Colonic mucosa (tissue), 4 donors: ENCODE measurements at places on chromosomes 7 and 10. TPM values are rescaled to one million over a fixed set of nuclear protein-coding genes. Genes with fewer than 3 reads are reported as not detected.

CPA2 gene
- 0.48 TPM for total RNA-seq

FOXP2 gene
- 20.0 TPM for total RNA-seq

FAM25G gene
- total RNA-seq = not detected

MINPP1 gene
- total RNA-seq = 24.0 TPM

NUP205 gene
- 38.0 TPM for total RNA-seq

PRF1 gene
- total RNA-seq = 0.96 TPM

GRCh38 chr10:14409247-14409646 is 78.5 kb upstream of the FRMD4A start:
- H3K27ac ChIP-seq = no peak overlapping the region
- H3K27me3 ChIP-seq = no peaks in the 10 kb centered on the region
- H3K4me3 ChIP-seq = no peak overlapping the region
- no peaks in the 10 kb centered on the region for H3K4me1 ChIP-seq

- H3K4me1 ChIP-seq = no peaks in the 10 kb centered on the region
- H3K36me3 ChIP-seq = no peaks in the 10 kb centered on the region
- H3K27me3 ChIP-seq = no peaks in the 10 kb centered on the region
- no peak overlapping the region for H3K27ac ChIP-seq
Observed at GRCh38 chr7:139557857-139558581, 34.5 kb downstream of the CLEC2L start.

- H3K36me3 ChIP-seq = no peaks in the 10 kb centered on the region
- peak overlapping the region; percentile 97 for H3K27ac ChIP-seq
- peaks cover 29% of the 10 kb centered on the region for H3K27me3 ChIP-seq
- peaks cover 24% of the 10 kb centered on the region for H3K4me1 ChIP-seq
- H3K4me3 ChIP-seq = peak overlapping the region; percentile 78
Observed at GRCh38 chr7:518630-519483, 789 bp downstream of the PDGFA start.

DNA sequence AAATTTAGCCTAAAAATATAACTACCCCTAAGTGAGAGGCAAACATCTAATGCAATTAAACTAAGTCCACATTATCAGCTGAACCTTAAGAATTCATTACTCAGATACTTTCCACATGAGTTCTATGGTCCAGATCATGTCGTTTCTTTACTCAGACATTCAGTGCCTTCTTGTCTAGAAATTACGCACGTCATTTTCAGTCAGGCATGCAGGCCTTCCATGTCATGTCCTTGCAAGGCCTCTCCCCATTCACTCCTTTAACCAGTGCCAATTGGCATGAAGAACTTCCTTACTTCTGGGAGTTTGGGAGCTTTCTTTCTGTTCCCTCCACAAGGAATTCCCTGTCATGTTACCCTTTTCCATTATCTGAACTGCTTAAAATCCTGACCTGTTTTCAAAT is 118.8 kb downstream of the NRP1 start:
- no peak overlapping the region for H3K27ac ChIP-seq
- no peak for DNase-seq
- H3K36me3 ChIP-seq = no peaks in the 10 kb centered on the region
- H3K27me3 ChIP-seq = no peaks in the 10 kb centered on the region
- peaks cover 5% of the 10 kb centered on the region for H3K4me1 ChIP-seq

DNA sequence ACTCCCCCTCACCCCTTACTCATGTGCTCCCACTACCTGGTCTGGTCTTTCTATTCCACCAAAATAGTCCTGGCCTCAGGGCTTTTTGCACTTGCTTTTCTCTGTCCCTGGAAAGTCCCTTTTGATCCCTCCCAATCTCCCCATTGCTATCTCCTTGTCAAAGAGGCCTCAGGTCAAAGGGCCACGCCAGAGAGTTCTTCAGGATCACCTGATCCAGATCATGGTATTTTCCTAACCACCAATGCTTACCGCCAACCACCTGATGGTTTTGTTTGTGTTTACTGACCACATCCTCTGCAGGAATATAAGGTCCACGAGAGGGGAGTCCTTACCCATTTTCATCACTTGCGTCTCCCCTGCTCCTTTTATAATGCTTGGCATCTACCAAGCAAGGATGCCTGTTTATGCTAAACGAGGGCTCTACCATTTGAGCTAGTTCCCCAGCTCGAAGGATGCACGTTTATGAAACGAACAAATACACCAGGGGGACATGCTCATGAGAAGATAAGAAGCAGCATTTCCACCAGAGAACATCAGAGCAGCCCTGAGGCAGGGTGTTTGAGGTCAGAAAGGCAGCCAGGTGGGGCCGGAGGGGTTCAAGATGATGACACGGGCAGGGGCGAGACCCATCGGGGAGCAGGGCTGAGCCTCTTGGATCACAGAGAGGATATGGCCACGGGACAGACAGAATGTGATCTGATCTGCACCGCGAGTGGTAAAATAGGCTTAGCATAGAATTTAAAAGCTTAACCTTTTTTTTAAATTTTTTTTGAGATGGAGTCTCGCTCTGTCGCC is 43.1 kb upstream of the FOXK1 start:
- no peaks in the 10 kb centered on the region for H3K4me1 ChIP-seq
- no peaks in the 10 kb centered on the region for H3K36me3 ChIP-seq
- H3K4me3 ChIP-seq = no peak overlapping the region
- H3K27me3 ChIP-seq = no peaks in the 10 kb centered on the region

DNA sequence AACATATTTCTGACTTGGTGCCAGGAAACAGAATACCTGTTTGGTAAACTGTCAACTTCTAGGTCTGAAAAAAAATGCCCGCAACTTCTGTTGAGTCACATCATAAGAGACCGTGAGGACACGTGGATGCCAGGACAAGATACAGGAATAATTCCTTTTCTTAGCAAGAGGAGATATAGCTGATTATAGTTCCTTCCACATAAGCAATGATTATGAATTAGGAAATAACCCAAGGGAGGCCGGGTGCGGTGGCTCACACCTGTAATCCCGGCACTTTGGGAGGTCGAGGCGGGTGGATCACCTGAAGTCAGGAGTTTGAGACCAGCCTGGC is 75.2 kb downstream of the CDC123 start:
- no peaks in the 10 kb centered on the region for H3K36me3 ChIP-seq
- no peak for DNase-seq
- H3K4me1 ChIP-seq = no peaks in the 10 kb centered on the region
- H3K27me3 ChIP-seq = no peaks in the 10 kb centered on the region

GRCh38 chr10:69172241-69172982 is 7.6 kb upstream of the SUPV3L1 start:
- H3K27me3 ChIP-seq = no peaks in the 10 kb centered on the region
- H3K36me3 ChIP-seq = no peaks in the 10 kb centered on the region
- no peak overlapping the region for H3K27ac ChIP-seq

GRCh38 chr10:48287417-48288391 is 13.2 kb upstream of the FRMPD2 start:
- no peak for DNase-seq
- H3K4me3 ChIP-seq = no peak overlapping the region
- H3K36me3 ChIP-seq = no peaks in the 10 kb centered on the region
